Dermis microvascular lymphatic vessel endothelial cell (primary cell): ENCODE measurements at places on chromosomes 4 and X.
A peak's percentile ranks its signal among the peaks of the same experiment; 100 is the strongest.

GRCh38 chr4:88356771-88357170, 21.9 kb upstream of the HERC6 start:
- DNase-seq = no peak

DNA sequence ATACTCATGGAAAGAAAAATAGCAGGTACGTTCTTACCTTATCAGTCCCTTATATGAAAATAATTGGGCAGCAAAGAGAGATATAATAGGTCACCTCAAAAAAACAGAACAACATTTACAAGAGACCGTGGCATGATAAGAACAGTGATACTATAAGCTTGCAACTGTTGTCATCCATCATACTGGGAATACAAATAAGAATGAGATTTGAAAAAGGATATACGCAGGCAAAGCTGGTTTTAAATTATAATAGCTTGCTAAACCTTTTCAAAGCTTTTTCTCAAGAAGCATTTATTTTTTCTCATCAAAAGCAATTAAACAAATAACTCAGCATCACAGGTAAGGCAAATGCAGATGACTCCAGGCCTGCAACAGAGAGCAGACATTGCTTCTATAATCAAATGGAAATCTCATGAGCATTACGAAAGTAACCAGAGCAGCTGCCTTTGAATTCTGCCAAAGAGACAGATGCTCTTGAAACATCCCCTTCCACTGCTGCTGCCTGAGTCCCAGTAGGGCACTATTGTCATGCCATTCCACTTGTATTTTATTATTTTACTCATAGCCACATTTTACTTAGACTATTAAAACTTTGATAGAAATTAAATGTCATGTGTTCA, 620.6 kb upstream of the GNPDA2 start:
- DNase-seq = no peak

DNA sequence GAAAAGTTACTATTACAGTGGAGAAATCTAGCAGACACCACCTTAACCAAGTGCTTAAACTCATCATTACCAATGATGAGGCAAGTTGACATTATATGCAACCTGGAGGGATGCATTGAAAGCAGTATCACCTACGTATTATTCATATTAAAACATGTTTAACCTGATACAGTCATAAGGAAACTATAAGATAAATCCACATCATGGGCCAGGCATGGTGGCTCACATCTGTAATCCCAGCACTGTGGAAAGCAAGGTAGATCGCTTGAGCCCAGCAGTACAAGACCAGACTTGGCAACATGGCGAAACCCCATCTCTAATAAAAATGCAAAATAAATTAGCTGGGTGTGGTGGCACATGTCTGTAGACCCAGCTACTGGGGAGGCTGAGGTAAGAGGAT, 22.3 kb upstream of the INTU start:
- no peak for DNase-seq

DNA sequence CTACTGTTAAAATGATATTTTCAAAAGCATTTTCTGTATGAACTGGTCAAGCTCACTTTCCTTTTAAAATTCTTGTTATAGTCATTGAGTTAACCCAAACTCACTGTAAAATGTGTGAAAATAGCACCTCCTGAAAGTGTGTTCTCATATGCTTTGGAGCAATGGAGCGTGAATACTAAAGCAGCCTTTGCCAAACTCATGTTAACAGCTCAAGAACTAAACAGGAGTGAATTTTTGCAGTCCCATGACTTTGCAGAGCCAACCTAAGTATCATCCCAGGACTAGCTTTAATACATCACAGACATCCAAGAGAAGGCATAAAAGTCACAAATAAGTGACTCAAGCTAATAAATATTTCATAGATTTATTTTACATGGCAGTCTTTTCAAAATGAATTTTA, 2.3 kb downstream of the AMMECR1 start:
- no peak for DNase-seq

GRCh38 chr4:6452897-6453687, 19.3 kb downstream of the PPP2R2C start:
- no peak for DNase-seq

- no peak for DNase-seq
Measured at GRCh38 chrX:11751261-11751660, 6.8 kb upstream of the MSL3 start.

DNA sequence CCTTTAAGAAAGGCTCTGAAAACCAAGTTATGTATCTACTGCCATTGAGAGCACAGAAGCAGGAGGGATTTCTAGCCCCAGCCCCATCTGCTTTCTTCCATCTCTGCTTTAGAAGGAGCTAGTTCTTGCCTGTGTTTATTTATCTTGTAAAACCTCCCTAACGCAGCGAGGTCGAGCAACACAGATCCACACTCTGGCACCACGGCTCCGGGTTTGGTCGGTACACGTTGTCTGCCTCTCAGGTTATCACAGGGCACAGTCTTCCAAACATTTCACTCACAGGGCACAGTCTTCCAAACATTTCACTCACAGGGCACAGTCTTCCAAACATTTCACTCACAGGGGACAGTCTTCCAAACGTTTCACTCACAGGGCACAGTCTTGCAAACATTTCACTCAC, 69.7 kb upstream of the TLR3 start:
- no peak for DNase-seq

GRCh38 chrX:40012039-40012867, 85.5 kb downstream of the BCOR start:
- DNase-seq = peak; percentile 79

DNA sequence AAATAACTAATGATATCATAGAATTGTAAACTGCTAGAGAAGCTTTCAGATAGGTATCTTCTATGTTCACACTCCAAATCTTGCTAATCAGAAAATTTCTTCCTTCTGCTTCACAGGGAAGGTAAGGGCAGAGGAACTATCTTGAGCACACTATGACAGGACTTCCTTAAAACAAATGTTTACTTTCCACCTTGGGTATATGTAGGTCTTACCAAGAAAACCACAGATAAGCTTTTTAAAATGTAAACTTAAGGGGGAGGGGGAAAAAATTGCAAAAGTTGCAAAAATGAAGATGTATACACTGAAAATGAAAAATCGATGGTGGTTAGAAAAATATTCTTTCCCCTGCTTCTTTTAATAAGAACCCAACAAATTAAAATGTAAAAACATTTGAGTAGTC, 30.9 kb downstream of the YTHDC1 start:
- no peak for DNase-seq

DNA sequence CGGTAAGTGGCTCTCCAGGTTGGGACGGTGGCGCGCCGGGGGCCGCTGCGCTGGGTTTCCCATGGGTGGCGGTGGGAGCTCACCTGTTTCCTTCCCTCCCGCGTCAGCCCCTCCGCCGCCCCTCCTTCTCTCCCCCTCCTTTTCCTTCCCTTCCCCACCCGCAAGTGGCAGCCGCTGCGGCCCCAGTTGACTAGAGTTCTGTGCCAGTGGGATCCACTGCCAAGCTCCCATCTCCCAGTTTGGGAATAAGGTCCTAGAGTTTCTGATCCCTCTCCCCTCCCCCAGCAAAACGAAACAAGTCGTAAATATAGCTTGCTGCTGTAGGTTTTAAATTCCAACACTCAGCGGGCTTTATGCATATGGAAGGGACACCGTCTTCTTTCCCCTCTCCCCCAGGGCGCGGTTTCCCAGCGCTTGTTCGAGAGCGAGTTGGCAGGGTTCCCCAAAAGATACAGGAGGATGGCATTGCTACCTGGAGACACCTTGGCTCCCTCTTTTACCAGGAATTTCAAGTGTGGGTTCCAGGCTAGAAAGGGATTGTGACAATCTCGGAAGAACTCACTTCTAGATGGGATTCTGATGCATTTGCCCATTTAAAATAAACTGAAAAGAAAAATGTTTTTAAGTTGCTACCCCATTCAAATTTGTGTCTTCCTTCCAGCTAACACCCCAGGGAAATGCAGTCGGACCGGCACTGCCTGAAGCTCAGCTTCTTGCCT, 1.2 kb downstream of the TLL1 start:
- peak; percentile 38 for DNase-seq

GRCh38 chrX:120559804-120560203, 958 bp downstream of the CUL4B start:
- DNase-seq = peak; percentile 29

- no peak for DNase-seq
Measured at GRCh38 chrX:78075787-78076389, 28.2 kb upstream of the PGK1 start.

DNA sequence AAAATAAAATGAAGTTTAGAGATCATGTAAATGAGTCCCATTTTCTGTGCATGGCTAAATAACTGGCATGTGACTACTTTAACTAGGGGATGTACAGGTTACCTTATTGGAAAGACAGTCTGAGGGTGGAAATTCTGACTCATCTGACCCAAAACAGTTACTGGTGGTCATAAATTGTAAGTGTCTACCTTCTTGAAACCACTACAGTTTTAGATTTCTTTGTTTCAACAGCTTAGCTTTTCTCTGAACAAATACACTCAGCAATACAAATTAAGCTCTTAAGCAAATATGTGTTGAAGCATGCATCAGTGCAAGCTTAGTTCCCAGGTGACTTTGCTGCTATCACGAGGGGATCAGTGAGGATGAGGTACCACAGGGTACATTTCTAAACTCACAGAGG, 60.7 kb upstream of the PGM2 start:
- DNase-seq = no peak

DNA sequence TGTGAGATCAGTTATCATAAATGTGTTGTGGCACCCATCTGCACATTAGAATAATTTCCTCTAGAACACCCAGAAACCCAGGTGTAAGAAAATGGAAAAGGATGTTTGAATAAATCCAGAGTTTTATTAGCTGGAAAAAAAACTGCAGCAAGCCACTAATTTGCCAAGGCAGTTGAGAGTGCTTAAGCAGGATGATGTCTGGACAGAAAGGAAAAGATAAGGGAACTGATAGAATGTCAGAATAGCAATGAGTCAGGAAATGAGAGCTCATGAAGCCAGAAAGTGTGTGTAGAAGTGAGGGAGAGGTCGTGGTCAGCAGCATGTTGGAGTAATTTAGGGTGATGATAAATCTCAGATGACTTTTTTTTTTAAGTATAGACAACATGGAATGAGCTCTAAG, 15.2 kb upstream of the NEUROG2 start:
- no peak for DNase-seq

GRCh38 chr4:153248641-153249198, 44.5 kb downstream of the TRIM2 start:
- no peak for DNase-seq

- peak; percentile 41 for DNase-seq
Measured at GRCh38 chrX:154436374-154436982, 476 bp upstream of the GDI1 start.

DNA sequence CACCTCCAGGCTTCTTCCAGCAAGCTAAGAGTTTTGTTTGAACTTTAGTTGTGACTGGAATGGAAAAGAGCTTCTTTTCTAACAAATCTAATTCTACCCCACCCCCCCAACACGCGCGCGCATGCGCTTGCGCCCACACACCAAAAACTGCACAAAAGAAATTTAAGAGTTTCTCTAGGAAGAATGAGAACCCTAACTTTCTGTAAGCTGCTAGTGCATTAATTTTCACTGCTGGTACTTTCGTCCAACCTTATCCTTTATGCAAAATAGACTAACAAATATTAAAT, 9.0 kb upstream of the INTU start:
- no peak for DNase-seq

DNA sequence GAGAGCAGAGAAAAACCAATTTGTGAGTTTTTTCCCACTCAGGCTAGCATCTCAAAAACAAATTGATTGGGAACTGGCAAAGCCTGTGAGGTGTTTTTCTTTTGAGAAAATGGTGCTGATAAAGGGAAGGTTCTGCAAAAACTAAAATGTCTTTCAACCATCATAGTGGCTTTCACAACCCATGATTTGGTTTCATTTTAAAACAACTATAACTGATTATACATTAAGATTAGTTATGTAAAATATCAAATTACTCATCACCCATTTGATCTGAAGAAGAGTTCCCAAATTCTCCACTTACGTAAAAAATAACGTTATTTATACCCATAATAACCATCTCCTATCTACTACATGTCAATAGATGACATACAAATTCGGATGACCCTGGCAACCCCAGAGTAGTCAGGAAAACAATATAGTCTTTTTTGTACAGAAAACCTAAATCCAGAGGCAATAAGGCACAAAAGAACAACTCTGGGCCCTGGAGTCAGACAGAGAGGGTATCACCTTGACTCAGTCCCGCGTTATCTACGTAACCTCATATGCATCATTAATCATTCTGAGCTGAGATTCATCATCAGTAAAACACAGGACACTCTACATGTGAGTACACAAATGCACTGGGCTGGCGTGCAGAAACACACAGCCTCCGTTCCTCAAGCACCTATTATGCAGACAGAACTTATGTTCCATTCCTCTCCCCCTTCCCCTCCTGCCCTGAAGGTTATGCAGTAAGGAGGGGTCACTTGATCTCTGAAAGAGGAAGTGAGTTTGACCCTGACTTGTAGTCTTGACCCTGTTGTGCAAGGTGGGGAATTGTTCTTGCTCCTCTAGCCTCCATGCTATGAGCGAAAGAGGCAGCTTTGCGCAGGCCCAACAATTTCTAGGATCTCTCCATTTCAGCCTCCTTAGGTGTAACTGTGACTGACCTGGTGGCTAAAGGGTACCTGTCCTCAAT, 82.2 kb downstream of the SLC9A7 start:
- no peak for DNase-seq

- DNase-seq = peak; percentile 79
Measured at GRCh38 chr4:138182838-138183426, 59.2 kb downstream of the SLC7A11 start.

DNA sequence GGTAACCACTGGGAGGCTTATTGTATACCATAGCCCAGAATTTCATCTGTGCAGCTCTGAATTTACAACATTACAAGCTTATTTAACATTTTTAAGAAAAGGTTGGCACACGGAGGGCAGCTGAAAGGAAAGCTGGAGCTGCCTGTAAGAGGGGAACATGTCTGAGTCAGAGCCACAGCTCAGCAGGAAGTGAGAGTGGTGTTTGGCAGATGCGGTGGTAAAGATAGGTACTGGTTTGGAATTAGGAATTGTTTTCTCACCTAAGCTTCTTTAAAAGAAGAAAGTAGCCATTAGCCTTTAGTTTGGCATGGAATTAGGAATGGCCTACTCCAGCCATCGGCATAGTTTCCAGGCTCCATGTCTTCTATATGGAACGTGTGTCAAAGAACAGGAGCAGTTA, 172.5 kb upstream of the ANXA3 start:
- DNase-seq = no peak

- DNase-seq = no peak
Measured at GRCh38 chr4:131091896-131092295, 1995.9 kb downstream of the C4orf33 start.

DNA sequence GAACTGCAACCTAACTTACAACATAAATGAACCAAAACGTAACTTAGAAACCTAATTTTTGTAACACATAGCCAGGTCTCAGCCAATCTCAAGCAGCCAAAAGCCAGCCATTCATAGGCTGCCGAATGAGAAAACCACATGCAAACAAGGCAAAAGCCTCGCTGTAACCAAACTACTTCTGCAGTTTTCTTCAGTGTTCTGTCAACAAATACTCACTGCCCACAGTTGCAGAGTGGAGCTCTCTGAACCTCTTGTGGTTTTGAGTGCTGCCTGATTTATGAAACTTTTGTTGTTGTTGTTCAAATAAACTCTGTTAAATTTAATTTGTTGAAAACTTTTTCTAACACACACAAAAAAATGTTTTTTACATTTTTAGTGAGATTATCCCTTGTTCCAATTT, 251.2 kb downstream of the PAPSS1 start:
- DNase-seq = no peak
